ENCODE measurements at places on chromosomes 2 and 18.

DNA sequence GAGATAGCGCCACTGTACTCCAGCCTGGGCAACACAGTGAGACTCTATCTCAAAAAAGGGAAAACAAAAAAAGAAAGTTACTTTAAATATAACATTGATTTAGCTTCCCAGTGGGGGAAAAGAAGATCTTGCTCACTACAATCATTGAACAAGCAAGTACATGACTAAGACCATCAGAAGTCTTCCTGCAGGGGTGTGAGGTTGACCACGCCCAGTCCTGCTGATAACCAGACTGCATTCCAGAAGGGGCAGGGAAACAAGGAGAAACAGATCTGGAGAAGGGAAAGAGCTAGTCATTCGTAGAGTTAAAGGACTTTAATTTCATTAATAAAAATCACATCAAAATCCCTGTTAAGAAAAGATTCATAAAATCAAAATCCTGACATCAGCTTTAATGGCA, 77.5 kb downstream of the EPHA4 start:
- DNase-seq = no peak

DNA sequence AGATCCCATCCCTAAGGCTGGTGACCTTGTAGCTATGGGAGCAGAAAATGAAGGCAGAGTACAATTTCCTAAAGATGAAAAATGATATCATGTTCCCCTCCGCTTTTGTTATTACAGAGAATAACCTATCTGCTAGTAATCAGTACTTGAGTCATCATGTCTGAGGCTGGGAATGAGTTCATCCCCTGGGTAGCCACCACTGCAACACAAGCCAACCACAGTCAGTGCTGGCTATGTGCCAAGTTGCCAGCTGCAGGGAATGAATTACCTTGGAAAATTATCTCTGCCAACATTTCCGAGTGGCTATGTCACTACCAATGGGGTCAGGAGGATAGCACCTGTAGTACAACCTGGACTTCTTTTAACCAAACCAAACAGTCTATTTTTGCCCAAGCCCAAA, 1094.7 kb upstream of the DDX18 start:
- DNase-seq = no peak

- DNase-seq = no peak
Observed at GRCh38 chr2:82345910-82346309, 2041.4 kb upstream of the LRRTM1 start.

- no peak for DNase-seq
Observed at GRCh38 chr18:29157057-29157780, 980.3 kb upstream of the CDH2 start.

DNA sequence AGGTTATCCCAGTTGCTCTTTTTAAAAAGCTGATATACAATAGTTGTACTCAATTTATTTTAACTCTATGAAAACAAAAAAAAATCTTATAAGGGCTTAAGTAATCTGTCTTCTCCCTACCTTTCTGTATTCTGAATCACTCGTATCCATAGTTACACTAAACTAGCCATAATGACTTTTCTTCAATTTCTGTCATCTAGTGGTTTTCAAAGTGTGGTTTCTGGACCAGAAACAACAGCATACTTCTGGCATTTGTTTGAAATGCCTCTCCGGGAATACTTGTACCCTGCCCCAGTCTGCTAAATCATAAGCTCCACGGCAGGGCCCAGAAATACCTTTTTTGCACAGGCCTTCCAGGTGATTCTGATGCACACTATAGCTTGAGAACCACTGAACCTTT, 253.6 kb downstream of the LRRTM4 start:
- DNase-seq = no peak

DNA sequence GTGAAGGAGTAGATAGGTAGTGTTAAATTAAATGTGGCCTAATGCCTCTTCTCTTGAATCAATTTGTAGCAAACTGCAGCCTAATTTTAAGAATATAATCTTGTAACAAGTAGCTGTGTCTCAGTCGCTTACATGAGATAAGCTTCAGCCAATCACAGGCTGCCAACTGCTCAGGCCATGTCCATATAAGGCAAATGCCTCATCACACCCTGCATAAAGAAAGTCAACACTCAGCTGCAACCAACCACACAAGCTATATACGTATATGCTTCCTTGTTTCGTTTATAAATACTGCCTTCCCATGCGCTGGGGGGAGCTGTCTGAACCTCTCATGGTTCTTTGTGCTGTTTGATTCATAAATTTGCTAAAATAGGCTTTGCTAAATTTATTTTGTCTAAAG, 476.3 kb downstream of the TRIB2 start:
- no peak for DNase-seq

GRCh38 chr2:169073963-169074751, 4.8 kb downstream of the DHRS9 start:
- DNase-seq = no peak

GRCh38 chr18:48961547-48961946, 10.8 kb upstream of the SMAD7 start:
- no peak for DNase-seq

DNA sequence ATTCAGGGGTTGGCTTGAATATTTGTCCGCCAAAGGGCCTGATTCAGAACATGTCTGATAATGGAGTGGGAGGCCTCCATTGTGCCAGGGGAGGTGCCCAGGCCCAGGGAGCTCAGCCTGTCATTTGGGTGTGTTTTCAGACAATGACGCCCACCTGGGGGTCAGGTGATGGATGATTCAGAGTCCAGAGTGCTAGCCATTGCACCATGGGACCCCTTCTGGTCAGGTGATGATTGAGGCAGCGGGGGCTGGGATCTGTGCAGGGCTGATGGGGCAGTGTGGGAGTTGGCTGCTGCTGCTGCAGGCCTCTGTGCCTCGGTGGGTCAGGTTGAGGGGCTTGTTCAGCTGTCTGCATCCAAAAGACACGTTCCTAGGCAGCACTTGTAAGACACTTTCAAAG, 8.3 kb upstream of the ARHGEF4 start:
- DNase-seq = no peak

GRCh38 chr2:40244251-40244650, 207.6 kb downstream of the SLC8A1 start:
- DNase-seq = no peak

GRCh38 chr2:162401871-162402270, 57.9 kb downstream of the GCA start:
- DNase-seq = no peak

DNA sequence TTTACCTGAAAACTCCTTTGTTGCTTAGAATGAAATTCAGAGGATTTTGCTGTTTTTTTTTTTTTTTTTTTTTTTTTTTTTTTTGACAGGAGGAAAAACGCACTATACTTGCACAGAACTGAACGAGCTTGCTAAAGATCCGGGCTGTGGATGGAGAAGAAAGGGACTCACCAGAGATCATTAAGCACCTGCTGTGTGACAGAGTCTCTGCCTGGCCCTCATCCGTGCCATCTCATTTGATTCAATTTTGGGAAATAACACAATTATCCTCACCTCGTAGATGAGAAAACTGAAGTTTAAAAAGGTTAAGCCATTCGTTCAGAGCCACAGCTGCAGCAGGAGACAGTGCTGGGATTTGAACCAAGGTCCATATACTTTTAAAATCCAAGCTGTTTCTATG, 775.4 kb upstream of the ID2 start:
- DNase-seq = no peak

- DNase-seq = peak; percentile 46
Observed at GRCh38 chr18:10928011-10928771, 221.2 kb downstream of the PIEZO2 start.

DNA sequence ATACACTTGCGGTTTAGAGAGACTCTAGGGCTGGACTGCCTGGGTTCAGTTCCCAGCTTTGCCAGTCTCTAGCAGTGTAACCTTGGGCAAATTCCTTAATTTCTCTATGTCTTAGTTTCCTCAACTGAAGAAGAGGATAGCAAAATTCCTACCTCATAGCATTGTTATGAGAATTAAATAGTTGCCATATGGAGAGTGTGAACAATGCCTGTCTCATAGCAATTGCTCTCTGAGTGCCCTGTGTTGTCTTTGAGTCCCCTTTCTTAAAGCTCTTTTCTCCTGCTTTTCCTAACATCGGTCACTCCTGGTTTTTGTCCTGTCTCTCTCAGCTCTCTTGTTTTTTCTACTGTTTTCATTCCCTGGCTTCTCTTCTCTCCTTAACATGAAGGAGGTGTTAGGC, 116.8 kb upstream of the ALPP start:
- DNase-seq = no peak

- no peak for DNase-seq
Observed at GRCh38 chr18:59822612-59823550, 76.9 kb upstream of the PMAIP1 start.

- no peak for DNase-seq
Observed at GRCh38 chr2:233828546-233829192, 25.7 kb downstream of the HJURP start.

Data from GM13976 (cell line).